ENCODE measurements at places on chromosomes 16 and 17.

- DNase-seq: no peak
Measured at GRCh38 chr17:66509926-66510325, 207.5 kb downstream of the PRKCA start.

GRCh38 chr16:86985648-86986015 is 331.6 kb downstream of the C16orf95 start:
- DNase-seq: no peak

DNA sequence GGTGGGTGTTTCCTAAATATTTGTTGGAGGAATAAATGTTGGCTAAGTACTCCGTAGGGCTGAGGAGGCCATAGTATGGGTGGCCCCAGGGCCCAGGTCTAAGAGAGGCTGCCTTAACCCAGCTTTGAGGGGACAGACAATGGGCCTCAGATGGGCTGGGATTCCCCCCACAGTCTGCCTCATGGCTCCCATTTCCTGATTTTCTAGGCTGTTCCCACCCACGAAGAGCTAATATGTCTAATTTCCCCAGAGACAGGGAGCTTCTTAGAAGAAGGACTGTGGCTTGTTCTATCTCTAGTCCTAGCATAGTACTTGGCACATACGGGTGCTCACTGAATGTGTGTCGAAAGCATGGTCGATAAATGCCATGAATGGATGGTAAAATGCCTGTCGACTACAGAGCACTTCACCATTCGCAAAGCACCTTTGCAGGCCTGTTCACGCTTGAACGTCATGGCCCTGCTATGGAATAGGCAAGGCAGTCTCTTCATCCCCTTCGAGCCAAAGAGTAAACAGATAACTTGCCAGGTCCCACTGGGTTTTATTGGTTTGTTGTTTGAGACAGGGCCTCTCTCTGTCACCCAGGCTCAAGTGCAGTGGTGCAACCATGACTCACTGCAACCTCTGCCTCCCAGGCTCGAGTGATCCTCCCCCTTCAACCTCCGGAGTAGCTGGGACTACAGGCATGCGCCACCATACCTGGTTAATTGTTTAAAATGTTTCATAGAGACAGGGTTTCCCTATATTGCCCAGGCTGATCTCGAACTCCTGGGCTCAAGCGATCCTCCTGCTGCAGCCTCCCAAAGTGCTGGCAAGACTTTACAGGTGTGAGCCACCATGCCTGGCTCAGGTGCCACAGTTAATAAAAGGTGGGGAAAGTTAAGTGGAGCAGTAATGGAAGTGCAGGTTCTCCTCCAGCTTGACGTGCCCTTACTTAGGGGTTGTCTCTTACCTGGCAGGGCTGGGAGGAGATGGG is 9.7 kb downstream of the CHAD start:
- DNase-seq: no peak

GRCh38 chr17:41549596-41550039 is 21.5 kb upstream of the KRT19 start:
- DNase-seq: no peak

DNA sequence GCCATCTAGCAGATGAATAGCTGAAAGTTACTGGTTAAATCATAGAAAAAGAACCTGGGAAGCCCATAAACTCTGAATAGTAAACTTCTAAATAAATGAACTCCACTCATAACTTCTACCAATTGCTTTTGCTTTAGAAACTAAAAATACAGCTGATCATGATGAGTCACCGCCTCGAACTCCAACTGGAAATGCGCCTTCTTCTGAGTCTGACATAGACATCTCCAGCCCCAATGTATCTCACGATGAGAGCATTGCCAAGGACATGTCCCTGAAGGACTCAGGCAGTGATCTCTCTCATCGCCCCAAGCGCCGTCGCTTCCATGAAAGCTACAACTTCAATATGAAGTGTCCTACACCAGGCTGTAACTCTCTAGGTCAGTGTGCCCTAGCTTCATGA is 9.7 kb downstream of the KAT7 start:
- no peak for DNase-seq

- peak; percentile 48 for DNase-seq
Measured at GRCh38 chr16:20768121-20768520, 4.3 kb downstream of the ACSM3 start.

DNA sequence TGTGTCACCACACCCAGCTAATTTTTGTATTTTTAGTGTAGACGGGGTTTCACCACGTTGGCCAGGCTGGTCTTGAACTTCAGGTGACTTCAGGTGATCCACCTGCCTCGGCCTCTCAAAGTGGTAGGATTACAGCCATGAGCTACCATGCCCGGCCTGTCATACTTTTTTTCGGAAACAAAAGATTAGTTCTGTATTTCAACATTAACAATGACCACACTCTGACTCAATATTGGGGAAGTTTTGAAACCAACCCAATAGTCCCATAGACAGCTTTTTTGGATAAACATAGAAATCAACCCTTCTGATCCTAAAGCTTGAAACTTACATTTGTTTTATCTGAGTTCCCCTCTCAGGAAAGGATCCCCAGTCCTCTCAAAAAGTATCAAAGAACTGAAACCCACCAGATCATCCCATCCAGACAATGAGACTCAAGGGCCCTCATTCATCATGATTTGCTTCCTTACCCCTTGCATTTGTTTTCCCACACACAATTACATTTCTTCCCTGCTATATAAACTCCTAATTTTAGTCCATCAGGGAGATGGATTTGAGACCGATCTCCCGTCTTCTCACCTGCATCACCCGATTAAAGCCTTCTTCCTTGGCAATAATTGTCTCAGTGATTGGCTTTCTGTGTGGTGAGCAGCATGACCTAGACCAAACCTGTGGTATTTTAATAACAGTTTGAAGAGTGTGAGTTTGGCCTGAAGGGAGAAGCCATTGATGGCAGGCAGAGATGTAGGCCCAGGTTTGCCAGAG is 7.2 kb upstream of the AGRP start:
- DNase-seq: no peak

- no peak for DNase-seq
Measured at GRCh38 chr17:30253312-30253711, 17.8 kb upstream of the SLC6A4 start.

DNA sequence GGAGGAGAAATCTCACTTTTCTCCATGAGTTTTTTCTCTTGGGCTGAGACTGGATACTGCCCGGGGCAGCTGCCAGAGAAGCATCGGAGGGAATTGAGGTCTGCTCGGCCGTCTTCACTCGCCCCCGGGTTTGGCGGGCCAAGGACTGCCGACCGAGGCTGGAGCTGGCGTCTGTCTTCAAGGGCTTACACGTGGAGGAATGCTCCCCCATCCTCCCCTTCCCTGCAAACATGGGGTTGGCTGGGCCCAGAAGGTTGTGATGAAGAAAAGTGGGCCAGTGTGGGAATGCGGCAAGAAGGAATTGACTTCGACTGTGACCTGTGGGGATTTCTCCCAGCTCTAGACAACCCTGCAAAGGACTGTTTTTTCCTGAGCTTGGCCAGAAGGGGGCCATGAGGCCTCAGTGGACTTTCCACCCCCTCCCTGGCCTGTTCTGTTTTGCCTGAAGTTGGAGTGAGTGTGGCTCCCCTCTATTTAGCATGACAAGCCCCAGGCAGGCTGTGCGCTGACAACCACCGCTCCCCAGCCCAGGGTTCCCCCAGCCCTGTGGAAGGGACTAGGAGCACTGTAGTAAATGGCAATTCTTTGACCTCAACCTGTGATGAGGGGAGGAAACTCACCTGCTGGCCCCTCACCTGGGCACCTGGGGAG is 19.1 kb downstream of the NGFR start:
- DNase-seq: no peak

GRCh38 chr17:82100502-82101298 is 2.7 kb upstream of the FASN start:
- no peak for DNase-seq

- no peak for DNase-seq
Measured at GRCh38 chr17:45405250-45406086, 27.2 kb downstream of the ARHGAP27 start.

GRCh38 chr17:72692676-72693075 is 399.8 kb downstream of the SLC39A11 start:
- DNase-seq: no peak

- DNase-seq: no peak
Measured at GRCh38 chr17:50161911-50162288, 3.9 kb upstream of the SGCA start.

GRCh38 chr16:1965396-1966001 is 873 bp upstream of the RPS2 start:
- DNase-seq: no peak

DNA sequence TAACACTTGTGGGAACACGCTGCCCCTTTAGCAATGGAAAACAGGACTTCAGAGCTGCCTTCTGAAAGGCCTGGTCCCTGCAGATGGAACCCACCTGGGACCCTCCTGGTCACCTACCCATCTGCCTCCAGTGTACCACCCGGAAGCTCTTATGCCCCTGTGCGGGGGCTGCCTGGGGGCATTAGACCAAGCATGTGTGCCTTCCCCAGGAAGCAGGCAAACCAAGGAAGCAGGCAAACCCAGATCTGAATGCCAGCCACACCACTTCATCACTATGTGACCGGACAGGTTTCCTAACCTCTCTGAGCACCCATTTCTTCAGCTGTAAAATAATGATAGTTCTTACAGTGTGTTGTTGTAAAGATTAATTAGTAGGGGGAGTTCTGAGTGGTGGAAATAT is 20.8 kb upstream of the LRRC37A3 start:
- no peak for DNase-seq

DNA sequence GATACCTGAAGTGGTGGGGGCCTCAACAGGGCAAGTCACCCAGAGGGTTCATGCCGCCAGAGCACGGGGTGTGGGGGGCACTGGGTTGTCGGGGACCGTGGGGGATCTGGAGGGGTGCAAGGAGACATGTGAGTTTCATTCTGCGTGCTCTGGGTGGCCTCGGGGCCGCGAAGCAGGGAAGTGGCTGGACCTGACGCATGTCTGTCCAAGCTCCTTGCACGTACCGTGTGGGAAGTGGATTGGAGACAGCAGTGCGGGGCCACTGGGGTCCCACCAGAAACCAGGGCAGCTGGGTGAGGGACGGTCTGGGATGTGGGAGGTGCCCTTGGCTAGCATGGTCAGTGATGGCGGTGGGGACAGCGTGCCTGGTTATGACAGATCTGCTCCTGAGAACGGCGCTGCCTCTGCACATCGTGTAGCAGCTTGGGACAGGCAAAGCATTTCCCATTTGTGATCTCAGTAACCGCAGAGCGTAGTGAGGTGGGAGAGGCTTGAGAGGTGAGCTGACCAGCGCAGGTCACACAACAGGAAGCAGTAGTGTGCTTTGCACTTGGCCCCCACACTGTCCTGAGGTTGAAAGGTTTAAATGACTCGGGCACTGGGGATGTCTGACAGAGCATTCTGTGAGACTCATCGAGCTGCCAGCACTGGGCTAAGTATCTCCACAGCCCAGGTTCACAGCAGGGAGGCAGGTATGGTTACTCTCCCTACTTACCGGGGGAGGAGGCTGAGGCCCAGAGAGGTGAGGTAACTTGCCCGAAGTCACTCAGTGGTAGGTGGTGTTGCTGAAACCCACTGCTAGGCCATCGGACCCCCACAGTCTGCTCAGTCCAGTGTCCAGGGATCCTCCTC is 114.4 kb downstream of the SOCS1 start:
- peak; percentile 54 for DNase-seq

GRCh38 chr16:81694494-81695280 is 84.4 kb upstream of the PLCG2 start:
- no peak for DNase-seq

- DNase-seq: peak; percentile 71
Measured at GRCh38 chr17:76772842-76773525, 35.1 kb downstream of the MFSD11 start.

DNA sequence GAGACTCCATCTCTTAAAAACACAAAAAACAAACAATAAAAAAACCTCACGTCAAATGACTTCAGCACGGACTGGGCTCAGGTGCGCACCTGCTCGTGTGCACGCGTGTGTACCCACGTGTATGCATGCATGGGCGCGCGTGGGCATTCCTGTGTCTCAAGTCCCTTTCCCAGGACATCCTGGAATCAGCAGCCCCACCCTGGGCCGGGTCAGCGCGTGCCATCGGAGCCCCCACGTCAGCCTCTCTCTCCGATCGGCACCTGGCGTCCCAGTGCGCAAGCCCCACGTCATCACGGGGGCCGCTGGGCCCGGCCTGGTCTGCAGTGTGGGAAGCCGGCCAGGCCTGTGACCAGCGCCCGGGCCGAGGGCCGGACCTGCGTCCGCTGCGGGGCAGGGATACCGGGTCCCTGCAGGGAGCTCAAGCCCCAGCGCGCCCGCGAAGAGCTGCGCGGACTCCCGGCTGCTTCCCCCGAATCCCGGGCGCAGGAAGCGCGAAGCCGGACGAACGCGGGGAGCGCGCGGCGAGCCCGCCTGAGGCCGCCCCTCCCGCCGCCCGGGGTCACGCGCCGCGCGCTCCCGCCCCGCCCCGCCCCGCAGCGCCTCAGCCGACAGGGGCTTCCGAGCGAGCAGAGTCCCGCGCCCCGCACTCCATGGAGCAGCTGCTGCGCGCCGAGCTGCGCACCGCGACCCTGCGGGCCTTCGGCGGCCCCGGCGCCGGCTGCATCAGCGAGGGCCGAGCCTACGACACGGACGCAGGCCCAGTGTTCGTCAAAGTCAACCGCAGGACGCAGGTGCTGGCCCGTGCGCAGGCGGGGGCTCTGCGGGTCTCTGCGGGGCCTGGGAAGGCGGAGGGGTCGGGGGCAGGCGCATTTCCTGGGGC is at the start of gene FN3K:
TSS of gene FN3K (plus strand) at position 629 of the 880 bp plus-strand sequence. CDS start at position 651, 22 bp downstream.
- DNase-seq: no peak

GRCh38 chr16:2719328-2720063 is 528 bp downstream of the PRSS27 start:
- DNase-seq: no peak

DNA sequence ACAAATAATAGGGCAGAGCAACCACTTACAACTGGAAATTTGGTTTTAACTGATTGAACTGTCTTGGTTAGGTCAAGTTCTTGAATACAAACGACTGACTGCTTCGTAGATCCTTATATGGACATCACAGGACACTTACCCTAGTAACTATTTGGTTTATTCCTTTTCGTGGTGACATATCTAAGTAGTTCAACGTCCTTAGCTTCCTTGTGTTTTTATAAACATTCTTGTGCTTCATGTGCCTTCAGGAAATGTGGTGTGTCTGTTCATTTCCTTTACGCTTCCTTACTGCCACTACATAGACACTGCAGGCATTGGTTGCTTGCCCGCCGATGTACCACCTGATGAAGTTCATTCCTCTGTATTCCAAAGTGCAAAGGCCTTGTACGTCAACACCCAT is 59.3 kb downstream of the USP10 start:
- no peak for DNase-seq

DNA sequence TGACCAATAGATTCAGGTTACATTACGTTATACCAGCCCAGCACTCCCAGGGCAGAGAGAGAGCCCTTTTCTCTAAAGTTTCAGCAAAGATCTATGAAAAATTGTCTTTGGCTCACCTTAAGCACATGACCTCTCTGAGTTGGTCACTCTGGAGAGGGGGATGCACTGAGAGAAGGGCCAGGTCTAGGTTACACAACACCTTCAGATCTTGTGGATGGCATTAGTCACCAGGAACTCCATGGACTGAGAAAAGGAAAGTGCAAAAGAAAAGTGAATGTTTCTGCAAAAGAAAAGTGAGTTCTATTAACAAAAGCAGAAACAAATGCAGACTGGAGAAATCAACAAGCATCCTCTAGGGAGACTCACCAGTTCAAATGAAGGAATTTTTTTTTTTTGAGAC is 253.3 kb upstream of the SALL1 start:
- peak; percentile 44 for DNase-seq

GRCh38 chr16:49461517-49461951 is 87.9 kb downstream of the C16orf78 start:
- DNase-seq: no peak
